ENCODE measurements at places on chromosomes 6 and 20. TPM values are rescaled to one million over a fixed set of nuclear protein-coding genes. Genes with fewer than 3 reads are reported as not detected.

The RIMS4 gene
- 0.35 TPM for total RNA-seq

The ID4 gene
- 0.57 TPM for total RNA-seq

DNA sequence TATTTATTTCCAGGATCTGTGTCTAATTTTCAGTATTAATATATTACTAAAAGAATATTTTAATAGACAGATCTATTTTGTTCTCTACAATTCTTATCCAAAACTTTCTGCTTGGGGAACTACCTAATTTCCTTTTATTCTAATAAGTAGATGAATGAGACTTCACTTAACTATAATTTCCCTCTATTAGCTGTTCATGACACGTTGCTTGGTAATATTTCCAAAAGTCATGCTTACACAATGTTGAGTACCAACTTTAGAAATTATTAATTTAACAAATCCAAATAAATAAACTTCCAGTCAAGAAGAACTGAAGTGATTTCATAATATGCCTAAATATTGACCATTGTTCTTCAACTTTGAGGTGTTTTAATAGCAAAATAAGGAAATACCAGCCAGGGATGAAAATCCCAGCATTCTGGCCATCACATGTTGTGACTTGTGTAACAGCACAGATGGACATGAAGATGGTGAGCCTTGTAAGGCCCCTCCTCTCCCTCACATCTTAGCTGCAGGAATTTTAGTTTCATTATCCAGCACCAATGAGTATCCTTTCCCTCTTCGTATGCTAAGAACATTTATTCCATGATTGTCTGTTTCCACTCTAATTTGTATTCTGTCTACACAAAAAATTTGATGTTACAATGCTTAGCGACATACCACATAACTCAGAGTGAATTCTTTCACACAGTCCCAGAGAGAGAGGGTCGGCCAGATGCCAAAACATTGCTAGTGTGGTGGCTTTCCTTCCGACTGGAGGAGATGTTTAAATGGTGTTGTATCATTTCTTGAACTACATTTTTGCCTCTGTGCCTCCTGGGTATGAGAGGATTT, 137.5 kb downstream of the FOXA2 start:
- no peak for DNase-seq

DNA sequence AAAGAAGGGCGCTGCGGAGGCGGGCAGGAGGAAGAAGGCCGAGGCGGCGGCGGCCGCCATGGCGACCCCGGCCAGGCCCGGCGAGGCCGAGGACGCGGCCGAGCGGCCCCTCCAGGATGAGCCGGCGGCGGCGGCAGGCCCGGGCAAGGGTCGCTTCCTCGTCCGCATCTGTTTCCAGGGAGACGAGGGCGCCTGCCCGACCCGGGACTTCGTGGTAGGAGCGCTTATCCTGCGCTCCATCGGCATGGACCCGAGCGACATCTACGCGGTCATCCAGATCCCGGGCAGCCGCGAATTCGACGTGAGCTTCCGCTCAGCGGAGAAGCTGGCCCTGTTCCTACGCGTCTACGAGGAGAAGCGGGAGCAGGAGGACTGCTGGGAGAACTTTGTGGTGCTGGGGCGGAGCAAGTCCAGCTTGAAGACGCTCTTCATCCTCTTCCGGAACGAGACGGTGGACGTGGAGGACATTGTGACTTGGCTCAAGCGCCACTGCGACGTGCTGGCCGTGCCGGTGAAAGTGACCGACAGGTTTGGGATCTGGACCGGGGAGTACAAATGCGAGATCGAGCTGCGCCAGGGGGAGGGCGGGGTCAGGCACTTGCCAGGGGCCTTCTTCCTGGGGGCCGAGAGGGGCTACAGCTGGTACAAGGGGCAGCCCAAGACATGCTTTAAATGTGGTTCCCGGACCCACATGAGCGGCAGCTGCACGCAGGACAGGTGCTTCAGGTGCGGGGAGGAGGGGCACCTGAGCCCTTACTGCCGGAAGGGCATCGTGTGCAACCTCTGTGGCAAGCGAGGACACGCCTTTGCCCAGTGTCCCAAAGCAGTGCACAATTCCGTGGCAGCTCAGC, 780 bp downstream of the ZCCHC3 start:
- DNase-seq, result peak; percentile 34

- no peak for DNase-seq
Measured at GRCh38 chr6:28980137-28980851, 24.8 kb downstream of the ZNF311 start.

Measured in NCI-H460 (cell line).